ENCODE measurements at places on chromosomes 11 and 22.

DNA sequence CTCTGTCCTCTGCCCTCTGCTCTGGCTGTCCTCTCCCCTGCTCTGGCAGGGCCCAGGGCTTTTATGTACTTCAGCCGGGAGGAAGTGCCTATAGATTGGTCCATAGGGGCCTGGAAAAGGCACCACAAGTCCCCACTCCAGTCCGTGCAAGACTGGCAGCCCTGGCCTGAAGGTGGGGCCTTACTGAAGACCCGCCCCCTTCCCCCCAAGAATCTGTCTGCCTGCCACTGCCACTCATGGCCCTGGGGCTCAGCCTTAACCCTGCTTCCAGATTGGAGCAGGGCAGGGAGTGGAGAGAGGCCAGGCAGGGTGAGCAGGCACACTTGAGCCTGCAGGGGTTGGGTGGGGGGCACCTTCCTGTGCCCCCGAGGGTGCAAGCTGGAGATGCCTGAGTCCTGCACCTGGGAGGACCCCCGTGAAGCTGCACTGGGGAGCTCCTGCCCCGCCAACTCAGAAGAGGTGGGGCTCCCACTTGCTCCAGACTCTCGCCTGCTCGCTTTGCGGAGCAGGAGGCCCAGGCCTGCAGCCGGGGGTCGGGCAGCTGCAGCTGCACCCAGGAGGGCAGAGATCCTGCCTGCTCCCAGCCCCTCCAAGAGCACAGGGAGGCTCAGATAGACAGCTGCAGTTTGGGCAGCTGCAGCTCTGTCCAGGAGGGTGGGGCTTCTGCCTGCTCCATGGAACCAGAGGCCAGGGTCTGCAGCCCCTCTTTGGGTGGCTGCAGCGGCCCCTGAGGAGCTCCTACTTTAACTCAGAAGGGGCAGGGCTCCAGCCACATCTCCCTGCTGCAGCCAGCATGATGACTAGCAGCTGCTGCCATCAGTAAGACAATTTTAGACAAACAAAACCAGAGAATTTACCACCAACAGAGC is 51.0 kb upstream of the SC5D start:
- no peak for DNase-seq

DNA sequence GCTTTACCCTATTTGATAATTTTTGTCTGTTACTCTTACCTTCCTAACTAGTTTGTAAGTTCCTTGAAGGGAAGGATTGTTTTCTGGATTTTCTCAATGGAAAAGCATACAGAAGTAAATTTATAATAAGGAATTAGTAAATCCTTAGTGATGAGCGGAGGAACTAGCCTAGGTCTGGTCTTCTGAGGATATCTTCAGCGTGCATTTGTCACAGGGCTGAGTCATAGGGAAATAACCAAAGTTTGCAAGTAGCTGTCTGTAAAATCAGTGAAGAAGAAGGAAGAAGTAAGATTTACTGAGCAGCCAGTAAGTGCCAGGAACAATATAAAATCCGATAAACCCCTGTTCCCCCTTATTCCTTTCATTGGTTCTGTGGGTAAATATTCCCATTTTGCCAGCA is 162.7 kb upstream of the SORL1-AS1 start:
- no peak for DNase-seq

GRCh38 chr11:110526323-110526722 is 96.6 kb downstream of the FDX1 start:
- no peak for DNase-seq

- no peak for DNase-seq
Observed at GRCh38 chr11:1038361-1038760, 1.8 kb upstream of the MUC6 start.

DNA sequence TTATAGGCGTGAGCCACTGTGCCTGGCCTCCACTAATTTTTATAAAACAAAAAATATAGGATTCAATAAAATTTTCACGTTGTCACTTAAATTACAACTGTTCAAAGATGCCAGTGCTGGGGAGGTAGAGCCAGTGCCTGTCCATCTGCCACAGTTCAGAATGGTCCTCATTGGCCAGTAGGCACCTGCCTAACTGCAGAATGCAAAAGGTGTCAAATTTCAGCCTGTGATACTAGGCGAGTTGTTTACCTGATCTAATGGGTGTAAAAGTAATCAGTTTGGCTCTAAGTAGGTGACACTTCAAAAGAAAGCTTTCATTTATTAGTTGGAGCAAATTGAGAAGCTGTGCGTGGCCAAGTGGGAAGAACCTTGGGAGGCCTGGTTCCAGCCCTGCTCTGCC is 2.4 kb downstream of the SMARCB1 start:
- no peak for DNase-seq

DNA sequence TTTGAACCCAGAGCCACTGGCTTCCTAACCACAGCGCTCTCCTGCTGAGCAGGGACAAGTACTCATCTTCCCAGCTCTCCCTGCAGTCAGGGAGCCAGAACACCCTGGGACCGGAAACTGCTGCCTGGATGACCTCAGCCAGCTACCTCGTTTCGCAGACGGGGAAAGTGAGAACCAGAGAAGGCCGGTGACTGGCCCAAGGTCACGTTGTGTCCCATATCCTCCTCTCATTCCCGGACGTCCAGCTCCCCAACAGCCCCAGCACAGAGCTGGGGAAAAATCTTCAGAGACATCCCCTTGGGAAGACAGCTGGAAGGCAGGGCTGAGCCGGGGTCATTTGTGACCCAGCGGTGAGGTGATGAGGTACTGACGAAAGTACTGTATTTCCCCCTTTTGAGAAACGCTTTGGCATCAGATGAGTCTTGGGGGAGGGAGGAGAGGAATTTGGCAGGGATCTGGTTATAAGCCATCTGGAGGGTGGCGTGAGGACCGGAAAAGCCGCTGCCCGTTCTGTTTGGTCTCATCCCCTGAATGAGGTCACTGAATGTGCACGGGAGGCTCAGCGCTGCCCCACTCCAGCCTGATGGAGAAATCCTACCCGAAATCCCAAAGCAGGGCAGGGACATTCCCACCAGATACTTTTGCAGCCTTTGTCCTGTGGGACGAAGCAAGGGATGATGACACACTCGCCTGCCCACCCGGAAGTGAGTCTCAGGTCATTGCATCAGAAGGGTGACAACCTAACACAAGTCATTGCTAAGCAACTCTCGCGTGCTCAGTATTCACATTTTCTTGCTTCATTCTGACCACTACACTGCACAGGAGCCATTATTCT is 41.1 kb downstream of the LIF start:
- peak; percentile 44 for DNase-seq

- no peak for DNase-seq
Observed at GRCh38 chr11:33774736-33775466, 581 bp upstream of the FBXO3 start.
